ENCODE measurements at places on chromosomes 1 and 21.
A peak's percentile ranks its signal among the peaks of the same experiment; 100 is the strongest.

DNA sequence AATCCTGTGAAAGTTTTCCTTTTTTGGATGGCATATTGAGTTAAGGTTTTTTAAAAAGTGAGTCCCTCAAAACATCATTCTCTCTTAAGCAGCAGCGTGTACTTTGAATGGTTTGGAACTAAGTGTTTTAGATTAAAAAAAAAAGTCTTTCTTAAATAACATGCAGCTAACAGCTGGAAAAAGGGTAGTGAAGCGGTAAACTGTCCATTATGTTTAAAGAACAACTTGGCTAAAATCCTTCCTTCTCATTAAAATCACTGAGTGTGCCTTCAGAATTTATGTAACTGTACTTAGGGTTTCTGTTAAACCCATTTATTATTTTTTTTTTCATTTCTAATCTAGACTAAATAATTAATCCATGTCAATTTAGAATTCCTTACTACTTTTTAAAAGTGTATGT is 254.2 kb upstream of the ADAMTS5 start:
- DNase-seq = peak; percentile 20

DNA sequence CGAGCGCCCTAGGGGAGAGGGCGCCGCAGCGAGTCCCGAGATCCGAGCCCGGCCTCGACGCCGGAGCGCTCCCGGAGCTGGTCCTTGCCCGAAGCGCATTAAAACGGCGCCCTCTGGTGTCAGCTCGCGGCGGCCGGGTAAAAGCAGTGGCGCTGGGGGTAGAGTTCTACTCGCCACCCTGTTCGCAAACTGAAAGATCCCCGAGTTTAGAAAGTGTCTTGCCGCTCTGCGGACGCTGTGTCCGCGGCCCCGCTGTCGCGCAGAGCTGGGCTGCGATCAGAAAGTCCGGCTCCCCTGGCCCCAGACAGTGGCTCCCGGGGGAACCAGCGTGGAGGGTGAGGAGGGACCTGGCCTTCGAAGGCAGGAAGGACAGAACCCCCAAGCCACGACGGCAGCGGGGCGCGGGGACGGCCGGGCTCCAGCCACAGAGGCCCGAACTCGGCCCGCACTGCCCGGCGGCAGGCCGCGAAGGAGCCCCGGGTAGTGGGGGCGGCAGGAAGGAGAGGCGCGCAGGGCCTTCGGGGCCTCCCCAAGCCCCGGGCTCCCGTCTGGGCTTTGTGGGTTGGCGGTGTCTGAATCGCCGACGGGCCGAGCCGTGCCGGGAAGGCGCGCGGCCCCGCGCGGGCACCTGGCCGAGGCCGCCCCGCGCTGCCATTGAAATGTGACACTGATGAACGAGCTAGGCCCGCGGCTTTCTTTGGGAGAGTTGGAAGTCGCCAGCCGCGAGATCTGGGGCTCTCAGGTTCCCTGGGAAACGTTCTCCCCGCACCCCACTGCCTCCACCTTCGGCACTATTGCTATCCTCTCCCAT is 39.1 kb upstream of the NFIA start:
- DNase-seq = no peak

DNA sequence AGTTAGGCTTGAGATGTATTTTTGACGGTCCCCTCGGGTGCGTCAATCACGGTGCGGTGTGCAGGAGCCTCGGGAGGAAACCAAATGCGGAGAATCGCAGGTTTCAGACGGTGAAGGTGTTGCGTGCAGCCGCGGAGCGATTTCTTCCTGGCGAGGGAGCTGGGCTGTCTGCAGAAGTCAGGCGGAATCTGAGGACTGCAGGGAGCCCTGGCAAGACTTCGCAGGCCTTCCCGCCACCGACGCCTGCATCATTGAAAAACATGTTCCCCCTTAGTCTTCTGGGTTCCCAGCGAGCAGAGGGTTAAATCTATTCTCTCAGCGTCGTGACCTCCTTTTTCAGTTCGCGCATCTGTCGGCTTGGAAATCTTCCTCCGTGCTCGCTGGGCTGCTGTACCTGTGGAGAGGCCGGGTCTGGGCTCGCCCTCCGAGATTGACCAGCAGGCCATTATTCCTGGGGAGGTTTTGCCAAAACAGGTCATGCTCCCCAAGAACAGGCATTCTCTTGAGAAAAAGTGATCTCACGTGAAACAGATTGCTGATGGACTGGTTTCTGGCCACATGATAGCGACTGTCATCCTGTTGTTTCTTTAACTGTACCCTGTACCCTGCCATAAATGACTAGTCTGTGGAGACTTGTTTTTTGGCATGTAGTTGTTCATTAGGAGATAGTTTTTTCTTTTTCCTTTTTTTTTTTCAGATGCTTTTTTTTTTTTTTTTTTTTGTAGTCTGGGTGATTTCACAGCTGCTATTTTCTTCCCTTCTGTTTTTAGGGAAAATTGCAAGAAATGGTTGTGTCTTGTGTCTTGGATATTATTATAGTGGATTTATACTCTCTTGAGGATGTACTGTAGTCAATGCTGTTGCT is 894 bp downstream of the EPB41 start:
- peak; percentile 35 for DNase-seq

GRCh38 chr1:108063703-108064102 is 98.7 kb upstream of the VAV3 start:
- DNase-seq = no peak

DNA sequence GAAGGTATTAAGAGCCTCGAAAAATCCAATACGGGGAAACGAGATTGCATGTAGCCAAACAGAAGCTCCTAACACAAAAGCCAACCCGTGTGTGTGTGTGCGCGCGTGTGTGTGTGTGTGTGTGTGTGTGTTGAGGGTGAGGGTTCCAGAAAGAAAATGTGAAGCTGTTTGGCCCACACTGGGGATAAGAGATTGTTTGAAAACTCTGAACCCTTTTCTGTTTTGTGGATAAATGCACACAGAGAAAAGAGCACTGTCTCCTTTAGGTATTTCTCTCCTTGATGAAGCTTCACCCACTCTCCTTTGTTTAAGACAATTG is 1.9 kb downstream of the WLS start:
- DNase-seq = no peak

DNA sequence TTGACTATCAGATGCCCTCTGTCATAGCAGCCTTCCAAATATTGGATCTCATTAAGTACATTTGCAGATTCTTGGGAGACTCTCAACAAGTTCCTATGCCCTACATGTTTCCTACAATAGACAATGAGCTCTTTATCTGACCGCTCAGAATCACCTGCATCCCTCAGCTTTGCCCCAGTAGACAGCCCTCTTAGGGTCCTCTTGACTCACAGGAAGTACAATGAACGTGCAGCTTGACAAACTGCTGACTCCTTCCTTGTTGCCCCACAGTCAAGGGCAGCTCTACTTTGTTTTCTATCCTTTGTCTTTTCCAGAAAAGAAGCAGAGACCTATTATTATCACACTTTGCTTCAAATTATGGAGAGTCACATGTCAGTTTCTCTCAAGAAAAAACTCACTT is 27.6 kb downstream of the SLC44A5 start:
- DNase-seq = no peak

DNA sequence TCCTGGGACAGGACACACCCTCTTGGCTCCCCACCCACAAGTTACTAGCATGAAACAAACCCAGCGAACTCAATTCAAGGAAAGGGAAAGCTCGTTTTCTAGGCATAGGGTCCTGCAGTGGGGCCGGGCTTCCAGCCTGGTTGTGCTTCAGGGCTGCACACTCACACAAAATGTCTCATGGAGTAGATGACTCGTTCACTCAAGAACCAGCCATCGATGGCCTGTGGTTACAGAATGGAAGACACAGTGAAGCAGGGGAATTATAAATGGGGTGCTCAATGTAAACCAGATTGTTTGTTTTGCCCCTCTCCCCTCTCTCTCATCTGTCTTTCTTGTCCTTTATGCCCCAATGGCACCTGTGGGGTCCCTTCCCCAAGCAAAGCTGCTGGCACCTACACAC is 56.0 kb upstream of the COX20 start:
- DNase-seq = no peak

DNA sequence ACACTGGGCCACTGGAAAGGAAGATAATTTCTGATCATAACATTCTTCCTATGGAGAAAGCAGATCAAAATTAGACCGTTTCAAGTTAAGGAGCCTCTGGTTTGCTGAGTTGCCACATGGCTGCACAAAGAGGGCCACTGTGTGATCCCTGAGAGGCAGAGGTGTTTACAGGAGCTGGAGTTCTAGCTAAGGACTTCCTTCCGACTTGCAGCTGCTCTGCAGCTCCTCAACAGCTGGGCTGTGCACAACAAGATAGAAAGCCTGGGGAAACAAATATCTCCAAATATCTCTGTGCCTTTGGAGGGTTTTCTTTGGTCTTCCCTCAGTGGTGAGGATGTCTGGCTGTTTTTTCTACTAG is 26.8 kb downstream of the GADD45A start:
- DNase-seq = no peak

DNA sequence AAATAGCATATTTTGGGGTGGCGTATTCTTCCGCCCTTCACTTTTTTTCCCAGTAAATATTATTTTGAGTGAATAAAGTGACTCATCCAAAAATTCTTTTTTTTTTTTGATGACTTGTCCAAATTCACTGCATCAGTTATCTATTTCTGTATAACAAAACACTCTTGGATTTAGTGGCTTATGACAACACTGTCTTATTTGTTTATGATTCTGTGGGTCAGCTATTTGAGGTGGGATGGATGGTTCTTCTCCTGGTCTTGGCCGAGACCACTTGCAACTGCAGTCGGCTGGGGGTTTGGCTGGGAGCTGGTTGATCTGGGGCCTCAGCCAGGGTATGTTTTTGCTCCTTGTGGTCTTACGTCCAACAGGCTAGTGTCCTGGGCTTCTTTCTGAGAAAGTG is 39.9 kb upstream of the SRSF10 start:
- DNase-seq = no peak

DNA sequence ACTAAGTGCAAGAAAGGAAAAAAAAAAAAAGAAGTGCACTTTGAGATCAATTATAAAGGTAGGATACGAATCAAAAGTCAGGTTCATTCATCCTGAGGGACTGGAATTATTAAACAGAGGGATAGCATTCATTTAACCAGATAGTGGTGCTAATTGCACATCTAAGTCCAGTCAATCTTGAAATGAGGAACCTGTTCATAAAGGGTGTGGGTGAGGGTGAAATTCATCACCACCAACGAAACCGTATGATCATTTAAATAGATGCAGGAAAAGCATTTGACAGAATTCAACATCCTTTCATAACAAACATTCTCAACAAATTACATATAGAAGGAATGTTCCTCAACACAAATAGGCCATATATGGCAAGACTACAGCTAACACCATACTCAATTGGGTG is 5.6 kb downstream of the CTSS start:
- DNase-seq = no peak

DNA sequence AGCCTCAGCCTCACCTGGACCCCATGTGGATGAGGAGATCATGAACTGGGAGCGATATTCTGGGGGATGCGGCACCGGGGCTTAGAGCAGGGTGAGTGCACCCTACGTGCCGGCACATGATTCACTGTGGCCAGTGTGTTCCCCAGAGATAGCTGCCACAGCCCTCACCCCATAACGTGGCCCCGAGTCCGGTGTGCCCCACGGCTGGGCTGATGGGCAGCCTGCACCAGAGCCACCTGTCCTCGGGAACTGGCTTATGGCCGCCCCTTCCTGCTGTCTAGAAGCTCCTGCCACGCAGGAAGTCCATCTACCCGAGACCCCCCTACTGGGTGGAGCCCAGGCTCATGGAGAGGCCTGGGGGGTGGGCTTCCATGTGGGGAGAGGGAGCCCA is 39.1 kb upstream of the SLC19A1 start:
- DNase-seq = no peak

DNA sequence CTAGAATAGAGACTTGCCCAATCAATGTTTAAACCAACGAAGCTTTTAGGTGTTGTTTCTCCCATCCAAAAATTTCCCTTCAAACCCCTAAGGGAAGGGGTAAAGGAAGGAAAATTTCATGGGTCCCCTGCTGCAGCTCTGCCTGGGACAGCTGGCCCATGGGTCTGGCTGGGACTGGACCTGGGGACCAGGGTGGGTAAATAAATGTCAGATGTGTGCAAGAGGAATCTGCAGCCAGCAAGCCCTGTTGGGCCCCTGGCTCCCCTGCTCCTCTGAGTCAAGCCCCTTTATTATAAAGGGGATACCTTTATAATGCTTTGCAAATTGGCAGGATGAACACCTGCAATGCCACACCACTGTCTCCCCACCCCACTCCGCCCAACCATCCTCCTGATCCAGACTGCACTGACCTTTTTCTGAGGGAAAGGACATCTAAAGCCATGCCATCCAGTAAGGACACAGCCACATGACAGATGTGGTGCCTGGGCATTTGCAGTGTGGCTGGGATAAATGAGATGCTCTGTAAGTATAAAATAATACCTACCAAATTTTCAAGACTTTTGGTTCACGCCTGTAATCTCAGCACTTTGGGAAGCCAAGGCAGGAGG is 1.9 kb upstream of the TMEM125 start:
- DNase-seq = no peak

GRCh38 chr21:31213787-31214186 is 130.3 kb downstream of the TIAM1 start:
- no peak for DNase-seq

- DNase-seq = no peak
Observed at GRCh38 chr1:184482136-184482535, 95.3 kb downstream of the C1orf21 start.

GRCh38 chr1:100628631-100629081 is 90.7 kb downstream of the GPR88 start:
- DNase-seq = no peak

GRCh38 chr1:30645807-30646206 is 77.6 kb downstream of the MATN1 start:
- no peak for DNase-seq

GRCh38 chr21:33682992-33683627 is 40.8 kb downstream of the ITSN1 start:
- no peak for DNase-seq

GRCh38 chr1:218658269-218658668 is 313.1 kb downstream of the TGFB2 start:
- DNase-seq = no peak

All from right renal pelvis (tissue), 4 donors.